ENCODE measurements at places on chromosomes 16 and 17. TPM values are rescaled to one million over a fixed set of nuclear protein-coding genes. Genes with fewer than 3 reads are reported as not detected.

Gene MMP2
- 135 TPM for total RNA-seq

Gene CPD
- total RNA-seq, result 20.2 TPM

Gene GRB7
- 2.4 TPM for total RNA-seq

- DNase-seq, result no peak
Observed at GRCh38 chr16:86662195-86662594, 83.8 kb downstream of the FOXL1 start.

Gene CACNA1H
- 6.0 TPM for total RNA-seq

DNA sequence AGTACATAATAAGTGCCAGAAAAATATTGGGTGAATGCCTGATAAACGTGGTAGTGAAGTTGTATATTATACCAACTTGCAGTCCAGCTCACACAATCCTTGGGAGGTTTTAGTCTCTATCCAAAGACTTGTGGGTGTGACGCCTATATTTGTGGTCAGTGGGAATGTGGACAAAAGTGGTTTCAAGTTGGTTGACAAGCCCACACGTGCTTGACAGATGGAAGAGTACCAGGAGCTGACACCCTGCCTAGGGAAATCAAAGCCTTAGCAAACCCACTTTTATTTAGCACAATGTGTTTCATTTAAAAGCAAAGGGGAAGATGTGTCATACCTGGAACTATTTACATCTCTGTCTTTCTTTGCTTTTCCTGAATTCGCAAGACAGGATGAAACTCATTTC, 79.0 kb downstream of the CA10 start:
- no peak for DNase-seq

Gene CHST6
- total RNA-seq, result 0.62 TPM

GRCh38 chr17:15452746-15453145, 14.7 kb downstream of the CDRT4 start:
- DNase-seq, result no peak

- no peak for DNase-seq
Observed at GRCh38 chr17:40366861-40367518, 2.5 kb upstream of the GJD3 start.

Gene ICAM2
- total RNA-seq, result 38.0 TPM

Gene TEX14
- total RNA-seq, result 0.30 TPM

Gene ORC6
- 2.5 TPM for total RNA-seq

- no peak for DNase-seq
Observed at GRCh38 chr17:59754552-59754951, 47.1 kb downstream of the VMP1 start.

GRCh38 chr16:47037396-47037745, 63.9 kb upstream of the DNAJA2 start:
- DNase-seq, result no peak

Gene CHMP6
- total RNA-seq, result 19.0 TPM

DNA sequence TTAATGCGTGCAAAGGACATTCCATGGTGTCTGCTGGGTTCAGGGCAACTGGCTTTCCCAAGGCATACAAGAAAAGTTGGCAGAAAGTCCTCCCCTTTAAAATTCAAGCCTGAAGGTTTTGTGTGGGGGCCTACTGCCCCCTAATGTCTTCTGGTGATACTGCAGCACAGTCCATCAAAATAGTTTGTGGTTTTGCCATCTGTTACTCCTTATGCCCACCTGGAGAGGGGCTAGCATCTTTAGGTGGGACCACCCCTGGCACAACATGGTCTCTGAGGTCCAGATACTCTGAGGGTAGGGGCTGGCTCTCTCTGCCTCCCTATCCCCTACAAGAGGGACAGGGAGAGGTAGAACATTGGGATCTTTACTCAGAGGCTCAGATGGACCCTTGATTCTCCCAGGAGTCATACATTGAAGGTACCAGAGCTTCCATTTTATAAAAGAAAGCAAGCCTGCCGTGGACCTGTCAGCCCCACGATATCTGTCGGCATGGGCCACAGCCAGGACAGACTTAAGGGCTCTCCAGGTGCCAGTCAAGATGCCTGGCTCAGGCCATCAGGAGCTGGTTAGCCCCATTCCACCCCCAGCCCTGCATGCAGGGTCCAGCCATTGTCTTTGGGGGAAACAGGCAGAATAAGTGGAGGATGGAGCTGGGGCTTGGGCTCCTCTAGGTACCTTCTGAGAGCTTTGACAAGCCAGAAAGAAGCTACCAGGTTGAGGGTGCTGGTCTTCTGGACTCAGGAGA, 6.3 kb downstream of the ESRP2 start:
- no peak for DNase-seq

DNA sequence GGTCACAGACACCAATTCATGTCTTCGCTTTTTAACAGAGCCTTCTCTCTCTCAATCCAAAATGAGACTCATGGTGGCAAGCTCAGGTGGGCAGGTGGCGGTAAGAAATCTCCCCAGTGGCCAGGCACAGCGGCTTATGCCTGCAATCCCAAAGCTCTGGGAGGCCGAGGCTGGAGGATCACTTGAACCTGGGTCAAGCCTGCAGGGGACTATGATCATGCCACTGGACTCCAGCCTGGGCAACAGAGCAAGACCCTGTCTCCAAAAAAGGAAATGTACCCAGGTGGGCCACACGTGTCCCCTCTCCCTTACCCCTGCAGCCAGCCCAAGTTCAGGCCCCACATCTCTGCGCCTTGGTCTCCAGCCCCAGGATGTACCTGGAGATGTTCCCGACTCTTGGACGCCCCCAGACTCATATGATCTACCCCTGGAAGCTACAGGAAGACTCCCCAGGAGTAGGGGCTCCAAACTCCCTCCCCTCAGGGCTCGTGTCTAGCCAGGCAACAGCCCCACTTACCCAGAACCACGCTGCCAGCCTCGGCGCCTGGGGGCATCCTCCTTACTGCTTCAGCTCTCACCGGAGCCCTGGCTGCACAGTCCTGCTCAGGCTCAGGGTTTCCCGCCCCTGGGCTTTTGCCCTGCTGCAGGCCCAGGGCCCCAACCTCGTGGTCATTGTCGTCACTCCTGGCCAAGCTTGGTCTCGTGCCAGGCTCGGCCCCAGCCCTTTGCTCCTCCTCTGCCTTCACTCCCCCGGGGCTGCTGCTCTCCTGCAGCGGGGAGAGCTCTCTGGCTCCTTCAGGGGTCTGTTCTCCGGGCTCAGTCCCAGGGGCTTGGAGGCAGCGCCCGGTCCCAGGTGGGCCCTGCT, 16.2 kb downstream of the MYLK3 start:
- DNase-seq, result no peak

Gene TEKT1
- total RNA-seq, result not detected

Gene IL34
- 2.0 TPM for total RNA-seq

DNA sequence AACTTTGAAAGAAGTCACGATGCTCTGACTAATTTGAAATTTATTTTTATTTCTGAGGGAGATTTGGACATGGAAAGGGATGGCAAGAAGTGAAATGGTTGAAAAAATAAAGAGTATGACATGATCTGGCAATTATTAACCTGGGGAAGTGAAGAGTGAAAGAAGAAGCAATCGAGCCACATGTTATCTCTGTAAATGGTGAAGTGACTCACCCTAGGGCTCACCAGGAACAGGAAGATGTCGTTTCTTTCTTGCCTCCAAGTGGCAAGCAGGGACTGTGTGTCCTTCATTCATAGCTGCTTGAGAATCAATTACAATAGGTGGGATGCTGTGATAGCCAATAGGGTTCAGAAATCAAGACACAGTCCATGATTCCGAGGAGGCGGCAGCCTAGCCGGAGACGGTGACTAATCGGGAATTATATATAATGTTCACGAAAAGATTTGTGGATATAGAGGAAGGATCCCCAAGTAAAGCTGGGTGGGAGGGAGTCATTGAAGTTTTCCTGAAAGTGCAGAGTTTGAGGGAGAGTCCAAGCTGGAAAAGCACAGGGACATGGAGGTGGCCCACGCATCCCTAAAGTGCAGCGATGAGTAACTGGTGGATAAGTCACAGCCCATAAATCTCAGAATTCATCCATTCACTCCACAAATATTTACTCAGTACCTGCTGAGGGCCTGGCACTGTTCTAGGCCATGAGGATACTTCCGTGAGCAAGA, 18.2 kb upstream of the KRT20 start:
- DNase-seq, result no peak

Gene NGFR
- 10.0 TPM for total RNA-seq

- DNase-seq, result no peak
Observed at GRCh38 chr16:791131-791530, 2.7 kb downstream of the CHTF18 start.

Gene CDYL2
- 4.2 TPM for total RNA-seq

DNA sequence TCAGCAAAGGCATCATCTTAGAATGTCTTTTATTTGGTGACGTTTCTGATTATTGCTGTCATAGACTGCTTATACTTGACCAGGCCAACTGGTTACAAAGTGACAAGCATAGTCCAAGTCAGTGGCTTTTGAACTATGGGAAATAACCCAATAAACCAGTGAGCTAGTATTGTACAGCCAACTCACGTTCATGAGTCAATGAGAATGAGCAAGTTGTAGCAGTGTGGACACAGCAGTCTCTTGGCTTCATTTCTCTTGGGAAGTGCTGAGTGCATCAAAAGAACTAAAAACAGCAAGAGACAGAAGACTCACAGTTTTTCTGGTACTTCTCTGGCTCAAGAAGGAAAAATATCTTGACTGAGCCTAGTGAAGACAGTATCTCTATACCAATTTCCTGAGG, 36.9 kb upstream of the CRISPLD2 start:
- no peak for DNase-seq

Gene TBC1D3H
- total RNA-seq, result not detected

- DNase-seq, result no peak
Observed at GRCh38 chr16:49556606-49557446, 183.2 kb downstream of the C16orf78 start.

- DNase-seq, result no peak
Observed at GRCh38 chr16:29927070-29927905, 1.3 kb upstream of the KCTD13 start.

Data from Right ventricle myocardium inferior (tissue), 1 donor.